ENCODE measurements at places on chromosomes 2 and 18. TPM values are rescaled to one million over a fixed set of nuclear protein-coding genes. Genes with fewer than 3 reads are reported as not detected.

Gene CCDC85A
- total RNA-seq: 2.6 TPM

DNA sequence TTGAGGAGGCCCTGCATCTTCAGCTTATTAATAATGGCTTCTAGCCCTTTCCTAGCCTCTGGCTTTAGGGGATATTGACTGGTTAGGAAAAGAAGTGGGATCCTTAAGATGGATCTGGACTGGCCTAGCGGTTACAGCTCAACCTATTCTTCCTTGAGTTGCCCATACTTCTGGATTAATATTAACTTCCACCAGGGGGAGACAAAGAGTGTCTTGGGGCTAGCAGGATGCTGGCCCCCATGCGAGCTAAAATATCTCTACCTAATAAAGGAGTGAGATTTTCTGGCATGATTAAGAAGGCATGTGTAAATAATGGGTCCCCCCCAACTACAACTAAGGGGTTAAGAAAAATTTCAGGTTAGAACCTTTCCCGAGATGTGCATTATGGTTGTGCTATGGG lies 23.2 kb upstream of the PLA2R1 start:
- DNase-seq: no peak

DNA sequence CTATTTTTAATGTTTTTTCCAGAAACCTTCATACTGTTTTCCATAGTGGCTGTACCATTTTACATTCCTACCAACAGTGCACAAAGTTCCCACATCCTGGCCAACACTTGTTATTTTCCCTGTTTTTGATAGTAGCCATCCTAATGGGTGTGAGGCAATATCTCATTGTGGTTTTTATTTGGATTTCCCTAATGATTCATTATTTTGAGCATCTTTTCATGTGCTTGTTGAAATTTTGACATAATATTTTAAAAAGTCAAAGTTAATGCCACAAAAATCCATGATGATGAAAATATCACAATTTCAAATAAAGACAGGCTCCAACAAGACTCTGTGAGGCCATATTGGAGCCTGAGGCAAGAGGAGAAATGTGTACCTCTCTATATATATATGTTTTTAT lies 50.2 kb downstream of the VWA3B start:
- DNase-seq: no peak

DNA sequence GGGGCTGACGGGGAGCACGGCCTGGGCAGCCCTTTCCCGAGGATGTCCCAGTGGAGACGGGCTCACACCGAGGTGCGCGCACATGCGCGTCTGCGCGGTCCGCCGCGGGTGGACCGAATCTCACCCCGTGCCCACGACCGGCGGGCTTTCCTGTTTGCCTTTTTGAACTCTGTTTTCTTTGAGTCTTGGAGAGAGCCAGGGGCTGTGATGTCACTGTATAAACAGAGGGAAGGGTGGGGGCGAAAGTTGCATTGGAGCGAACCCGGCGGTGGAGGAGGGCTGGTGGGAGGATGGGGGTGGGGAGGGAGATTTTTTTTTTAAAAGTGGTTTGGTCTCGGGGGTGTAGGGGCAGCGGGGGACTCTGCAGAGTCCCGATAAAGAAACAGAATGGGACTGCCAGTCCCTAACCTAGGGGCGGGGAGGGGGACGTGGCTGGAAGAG lies 141.2 kb upstream of the CTAGE1 start:
- DNase-seq: peak; percentile 73

DNA sequence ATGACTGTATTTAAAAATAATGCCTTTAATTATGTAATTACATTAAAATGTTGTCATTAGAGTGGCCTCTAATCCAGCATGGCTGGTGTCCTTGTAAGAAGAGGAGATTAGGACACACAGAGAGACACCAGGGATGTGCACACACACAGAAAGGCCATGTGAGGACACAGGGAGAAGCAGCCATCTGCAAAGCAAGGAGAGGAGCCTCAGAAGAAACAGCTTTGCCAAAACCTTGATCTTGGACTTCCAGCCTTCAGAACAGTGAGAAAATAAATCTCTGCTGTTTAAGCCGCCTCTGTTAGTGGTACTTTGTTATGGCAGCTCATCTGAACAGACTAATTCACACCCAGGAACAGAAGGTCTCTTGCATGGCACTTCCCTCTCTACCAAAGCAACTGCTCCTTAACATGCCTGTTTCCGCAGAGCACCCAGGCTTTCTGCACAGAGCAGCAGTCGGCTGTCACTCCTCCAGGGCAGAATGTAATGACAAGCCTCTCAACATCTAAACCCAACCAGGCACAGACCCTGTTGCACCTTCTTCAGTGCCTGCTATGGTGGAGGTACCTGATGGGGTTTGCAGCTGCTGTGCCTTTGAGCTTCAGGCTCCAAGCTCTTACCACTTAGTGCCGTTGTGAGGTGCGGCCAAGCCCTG lies 377.7 kb downstream of the TDRD15 start:
- DNase-seq: no peak

Gene CIB4
- not detected for total RNA-seq

Gene EMX1
- not detected for total RNA-seq

- no peak for DNase-seq
Measured at GRCh38 chr18:74266161-74266560, 25.6 kb downstream of the CYB5A start.

GRCh38 chr2:118945881-118946280 lies 3.9 kb downstream of the MARCO start:
- no peak for DNase-seq

Gene IL1RN
- 19.4 TPM for total RNA-seq

Gene DAPL1
- total RNA-seq: not detected

Gene SLC23A3
- 4.4 TPM for total RNA-seq

Gene MYCN
- total RNA-seq: 5.5 TPM

- no peak for DNase-seq
Measured at GRCh38 chr2:160538559-160539355, 45.1 kb upstream of the RBMS1 start.

- no peak for DNase-seq
Measured at GRCh38 chr2:144146076-144146475, 373.8 kb downstream of the ZEB2 start.

- no peak for DNase-seq
Measured at GRCh38 chr18:2588666-2589344, 17.4 kb downstream of the NDC80 start.

Gene DCDC2C
- not detected for total RNA-seq

Gene FBXO48
- total RNA-seq: 2.4 TPM

Gene HOXD4
- not detected for total RNA-seq

DNA sequence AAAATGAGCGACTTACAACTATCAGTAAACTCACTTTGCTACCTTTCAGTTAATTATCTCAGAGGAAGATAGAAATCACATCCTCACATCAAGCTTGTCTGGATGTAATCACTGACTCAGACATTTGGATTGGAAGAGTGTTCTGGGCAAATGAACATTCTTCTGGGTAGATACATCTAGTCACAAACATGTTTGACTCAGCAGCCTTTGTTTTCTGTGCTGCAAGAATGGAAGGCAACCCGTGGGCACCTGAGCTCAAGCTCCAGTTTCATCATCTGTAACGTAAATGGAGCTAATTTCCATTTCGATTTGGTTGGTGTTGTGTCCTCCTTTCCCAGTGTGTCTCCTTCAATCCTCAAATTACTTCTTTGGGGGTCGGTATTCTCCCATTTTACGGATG lies 58.5 kb downstream of the ACAA2 start:
- DNase-seq: no peak

Gene SERPINB13
- total RNA-seq: not detected

- no peak for DNase-seq
Measured at GRCh38 chr2:34848691-34849090, 1249.6 kb upstream of the FAM98A start.

Gene ELOA2
- total RNA-seq: not detected

DNA sequence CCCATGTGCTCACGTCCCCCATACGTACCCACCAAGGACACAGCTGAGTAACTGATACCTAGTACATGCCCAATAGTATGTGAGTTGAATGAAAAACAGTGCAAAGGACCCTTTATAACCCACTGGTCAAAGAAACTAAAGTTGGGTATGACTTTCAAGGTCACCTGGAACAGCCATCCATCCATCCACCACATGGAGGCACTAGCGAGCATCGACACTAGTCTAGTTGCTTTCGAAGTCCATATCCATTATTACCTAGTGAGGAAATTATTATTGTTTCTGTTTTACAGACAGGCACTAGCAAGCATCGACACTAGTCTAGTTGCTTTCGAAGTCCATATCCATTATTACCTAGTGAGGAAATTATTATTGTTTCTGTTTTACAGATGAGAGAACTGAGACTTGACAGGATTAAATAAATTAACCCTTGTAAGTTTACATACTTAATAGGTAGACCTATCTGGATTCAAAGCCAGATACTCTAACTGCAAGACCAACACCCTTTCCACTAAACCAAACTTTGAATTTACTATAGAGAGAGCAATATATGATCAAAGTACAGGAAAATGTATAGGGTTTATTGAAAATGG lies 233.7 kb downstream of the METTL4 start:
- DNase-seq: peak; percentile 47

Gene UCN
- total RNA-seq: 4.6 TPM

DNA sequence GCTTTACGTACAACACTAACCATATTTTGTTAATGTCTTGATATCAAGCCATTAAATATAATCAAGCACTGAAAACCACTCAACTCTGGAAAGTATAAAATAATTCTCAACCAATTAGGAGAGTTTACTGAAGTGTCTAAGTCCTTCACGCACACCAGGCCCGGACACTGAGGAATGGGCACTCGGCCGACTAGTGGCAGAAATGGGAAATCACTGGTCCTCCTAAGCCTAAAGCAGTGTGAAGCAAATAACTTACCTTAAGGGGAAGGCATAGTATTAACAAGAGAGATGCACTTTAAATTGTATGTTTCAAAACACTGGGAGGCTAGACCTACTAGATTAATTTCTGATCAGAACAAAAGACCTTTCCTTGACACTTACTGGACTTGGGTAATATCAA lies 45.7 kb downstream of the FAM210A start:
- DNase-seq: no peak

Gene AOX1
- total RNA-seq: 0.45 TPM

GRCh38 chr2:49798570-49798969 lies 644.3 kb upstream of the FSHR start:
- no peak for DNase-seq

GRCh38 chr2:113776949-113777348 lies 20.5 kb upstream of the SLC35F5 start:
- no peak for DNase-seq

Gene SLC39A6
- 54.4 TPM for total RNA-seq

- DNase-seq: no peak
Measured at GRCh38 chr2:145736871-145737270, 1217.0 kb upstream of the ZEB2 start.
